ENCODE measurements at places on chromosomes 2 and 18.

DNA sequence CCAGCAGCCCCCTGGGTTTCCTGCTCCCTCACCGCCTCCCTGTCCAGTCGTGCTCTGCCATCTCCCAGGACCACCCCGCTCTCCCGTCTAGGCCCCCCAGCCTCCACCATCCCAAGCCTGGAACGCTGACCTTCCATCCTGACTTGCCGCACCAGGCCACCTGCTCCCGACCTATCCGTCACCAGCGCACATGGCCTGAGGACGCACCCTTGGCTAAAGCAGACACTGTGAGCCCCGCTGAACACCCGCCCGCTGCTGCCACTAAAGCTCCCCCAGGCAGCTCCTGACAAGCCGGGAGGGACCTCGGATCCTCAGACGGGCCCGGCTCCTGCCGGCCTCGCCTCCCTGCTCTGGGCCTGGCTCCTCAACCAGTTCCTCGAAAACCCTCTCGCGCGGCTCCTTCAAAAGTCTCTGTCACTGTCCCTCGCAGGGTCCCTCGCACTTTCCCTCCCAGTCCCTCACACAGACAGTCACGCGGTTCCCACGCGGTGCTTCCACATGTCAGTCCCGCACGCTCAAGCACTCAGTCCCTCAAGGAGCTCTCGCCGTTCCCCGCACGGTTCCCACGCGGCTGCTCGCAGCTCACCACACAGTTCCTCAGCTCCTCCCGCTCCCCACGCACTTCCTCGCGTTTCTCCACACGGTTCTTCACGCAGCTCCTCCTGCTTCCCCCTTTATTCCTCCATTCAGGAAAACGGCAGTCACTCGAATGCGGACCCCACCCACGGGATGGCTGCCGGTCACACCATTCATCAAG is 42.4 kb downstream of the KIF1A start:
- no peak for DNase-seq

DNA sequence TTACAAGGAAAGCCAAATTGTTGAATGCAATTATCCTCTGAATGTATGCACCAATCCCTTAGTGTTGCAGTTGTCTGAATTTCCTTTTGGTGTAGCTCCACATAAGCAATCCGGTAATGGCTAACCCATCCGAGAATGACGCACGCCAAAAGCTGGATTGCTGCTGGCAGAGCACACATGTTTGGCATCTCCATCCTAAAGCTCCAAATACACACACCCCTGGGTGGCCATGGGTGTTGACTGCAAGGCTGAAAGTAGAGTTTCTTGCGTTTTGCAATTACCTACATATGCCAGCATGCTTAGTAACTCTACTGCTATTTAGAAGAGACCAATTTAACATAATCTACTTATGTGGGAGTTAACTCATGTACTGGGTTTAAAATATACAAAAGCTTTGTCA is 53.1 kb downstream of the KCTD1 start:
- DNase-seq: no peak

DNA sequence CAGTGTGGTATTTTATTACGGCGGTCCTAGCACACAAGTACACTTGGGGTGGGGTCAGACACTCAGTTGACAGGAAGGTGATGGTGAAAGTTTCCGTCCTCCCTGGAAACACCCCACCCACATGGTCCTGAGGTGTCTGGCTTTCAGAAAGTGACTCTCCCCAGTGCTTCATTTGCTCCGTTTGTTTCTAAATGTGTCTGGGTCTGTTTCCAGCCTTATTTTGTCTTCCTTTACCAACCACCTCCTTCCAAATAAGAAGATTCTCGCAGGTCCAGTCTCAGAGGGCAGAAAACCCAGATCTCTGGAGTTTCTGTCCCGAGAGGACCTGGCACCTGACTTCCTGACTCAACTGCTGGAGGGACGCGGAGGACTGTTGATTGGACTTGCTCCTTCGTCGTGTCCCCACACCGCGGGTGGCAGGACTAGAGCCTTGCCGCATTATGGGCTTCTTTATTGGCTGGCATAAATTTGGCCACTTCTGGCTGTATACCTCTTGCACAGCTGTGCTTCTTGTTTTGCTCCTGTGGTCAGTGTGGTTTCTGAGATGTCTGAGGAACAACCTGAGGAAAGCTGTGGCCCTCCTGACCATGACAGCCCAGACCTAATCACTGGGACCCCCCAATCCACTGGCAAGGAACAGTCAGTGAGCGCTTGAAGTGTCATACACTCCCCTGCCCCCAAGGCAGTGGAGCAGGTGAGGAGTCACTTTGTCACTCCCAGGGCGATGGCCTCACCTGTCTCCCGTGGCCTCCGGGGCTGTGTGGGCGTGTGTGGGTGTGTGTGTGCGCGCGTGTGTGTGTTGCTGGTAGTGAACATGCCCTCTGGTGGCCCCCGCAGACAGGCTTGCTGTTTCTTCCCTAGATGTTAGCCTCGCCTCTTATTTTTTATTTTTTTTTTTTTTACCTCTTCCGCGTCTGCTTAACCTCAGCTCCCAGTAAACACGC is 45.6 kb downstream of the MEX3C start:
- DNase-seq: peak; percentile 58

DNA sequence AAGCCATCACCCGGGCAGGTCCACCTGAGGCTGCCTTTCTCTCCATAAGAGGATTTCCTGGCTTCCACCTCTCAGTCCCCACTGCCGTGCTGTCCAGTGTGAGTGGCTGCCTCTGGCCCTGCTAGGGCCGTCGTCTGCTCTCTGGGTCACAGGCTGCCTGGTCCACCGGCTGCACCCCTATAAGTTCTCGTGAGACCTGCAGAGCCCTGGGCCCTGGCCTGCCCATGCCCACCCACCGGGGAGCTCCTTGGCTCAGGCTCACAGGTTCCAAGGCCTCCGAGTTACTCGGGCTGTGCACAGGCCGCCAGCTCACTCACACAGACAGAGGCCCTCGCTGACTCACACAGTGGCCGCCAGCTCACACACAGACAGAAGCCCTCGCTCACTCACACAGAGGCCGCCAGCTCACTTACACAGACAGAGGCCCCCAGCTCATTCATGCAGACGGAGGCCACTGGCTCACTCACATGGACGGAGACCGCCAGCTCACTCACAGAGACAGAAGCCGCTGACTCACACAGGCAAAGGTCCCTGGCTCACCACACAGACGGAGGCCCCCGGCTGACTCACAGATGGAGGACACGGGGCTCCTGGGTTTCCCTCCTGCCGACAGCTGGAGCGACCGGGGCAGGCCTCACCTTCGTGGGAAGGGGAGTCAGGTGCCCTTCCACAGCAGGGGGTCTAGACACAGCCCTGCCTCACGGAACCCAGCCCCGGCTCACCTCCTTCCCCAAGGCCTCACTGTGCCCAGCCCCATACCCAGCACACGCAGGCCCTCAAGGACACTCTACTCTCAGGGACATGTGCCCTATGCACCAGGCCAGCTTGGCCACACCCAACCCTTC is 334.1 kb upstream of the MYT1L start:
- DNase-seq: no peak

Measured in stimulated activated CD4-positive, alpha-beta T cell treated with anti-CD3 and anti-CD28 coated beads, Interleukin-4, amount 100 ng/mL, for 48 hours (primary cell).